ENCODE measurements at places on chromosomes 2 and 18.

DNA sequence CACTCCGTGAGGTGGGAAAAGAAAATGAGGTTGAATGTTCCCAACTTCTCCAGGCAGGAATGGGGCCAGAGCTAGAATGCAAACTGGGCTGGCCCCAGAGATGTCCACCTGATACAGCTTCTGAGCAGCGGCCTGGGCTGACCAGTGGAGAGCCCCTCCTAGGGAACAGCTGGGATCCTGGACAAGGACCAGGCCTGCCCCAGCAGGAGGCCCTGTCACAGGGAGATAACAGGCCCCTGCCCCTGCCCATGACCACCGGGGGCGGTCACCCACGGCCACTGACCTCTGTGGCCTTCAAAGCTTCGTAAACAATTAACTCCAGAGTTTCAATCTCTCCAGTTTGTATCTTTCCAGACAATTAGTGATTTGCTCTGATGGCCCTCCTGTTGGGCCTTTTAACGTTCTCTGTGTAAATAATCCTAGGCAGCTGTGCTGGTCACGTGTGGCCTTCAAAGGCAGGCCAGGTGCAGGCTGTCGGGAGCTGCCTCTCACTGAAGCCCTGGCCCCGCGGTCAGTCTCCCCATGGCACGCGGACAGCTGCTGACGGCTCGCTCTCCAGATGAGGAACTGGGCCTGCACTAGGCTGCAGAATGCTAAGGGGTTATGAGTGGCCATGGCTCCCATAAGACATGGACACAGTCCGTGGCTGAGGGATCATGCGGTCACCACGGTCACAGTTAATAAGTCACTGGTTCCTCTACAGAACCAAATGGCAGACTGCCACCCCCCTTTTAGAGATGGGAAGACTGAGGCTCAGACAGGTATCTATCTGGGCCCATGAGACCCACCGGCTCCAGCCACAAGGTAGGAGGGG is 9.2 kb downstream of the HS6ST1 start:
- DNase-seq, result no peak

DNA sequence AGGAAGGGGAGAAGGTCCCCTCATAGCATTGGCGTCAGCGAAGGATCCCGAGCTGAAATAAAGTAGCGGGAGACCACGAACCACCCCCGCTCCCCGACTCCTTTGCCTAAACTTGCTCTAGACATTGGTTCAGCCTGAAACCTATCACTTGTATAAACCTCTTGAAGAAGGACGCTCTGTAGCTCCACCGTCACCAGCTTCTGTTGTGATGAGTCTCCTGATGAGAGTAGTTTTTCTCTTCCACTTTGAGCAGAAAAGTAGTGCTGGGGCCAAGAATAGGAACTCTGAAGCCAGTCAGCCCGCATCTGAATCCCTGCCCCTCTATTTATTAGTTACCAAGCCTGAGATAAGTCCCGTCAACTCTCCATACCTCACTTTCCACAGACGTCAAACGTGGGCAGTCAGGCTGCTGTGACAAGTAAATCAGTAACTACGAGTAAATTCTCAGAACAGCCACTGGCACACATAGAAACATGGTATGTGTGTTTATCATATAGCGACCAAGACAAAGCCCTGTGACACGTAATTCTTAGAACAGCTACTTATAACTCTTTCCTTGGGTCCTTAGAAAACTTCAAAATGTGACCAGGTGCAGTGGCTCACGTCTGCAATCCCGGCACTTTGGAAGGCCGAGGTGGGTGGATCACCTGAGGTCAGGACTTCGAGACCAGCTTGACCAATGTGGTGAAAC is 61.7 kb downstream of the CD226 start:
- DNase-seq, result no peak

DNA sequence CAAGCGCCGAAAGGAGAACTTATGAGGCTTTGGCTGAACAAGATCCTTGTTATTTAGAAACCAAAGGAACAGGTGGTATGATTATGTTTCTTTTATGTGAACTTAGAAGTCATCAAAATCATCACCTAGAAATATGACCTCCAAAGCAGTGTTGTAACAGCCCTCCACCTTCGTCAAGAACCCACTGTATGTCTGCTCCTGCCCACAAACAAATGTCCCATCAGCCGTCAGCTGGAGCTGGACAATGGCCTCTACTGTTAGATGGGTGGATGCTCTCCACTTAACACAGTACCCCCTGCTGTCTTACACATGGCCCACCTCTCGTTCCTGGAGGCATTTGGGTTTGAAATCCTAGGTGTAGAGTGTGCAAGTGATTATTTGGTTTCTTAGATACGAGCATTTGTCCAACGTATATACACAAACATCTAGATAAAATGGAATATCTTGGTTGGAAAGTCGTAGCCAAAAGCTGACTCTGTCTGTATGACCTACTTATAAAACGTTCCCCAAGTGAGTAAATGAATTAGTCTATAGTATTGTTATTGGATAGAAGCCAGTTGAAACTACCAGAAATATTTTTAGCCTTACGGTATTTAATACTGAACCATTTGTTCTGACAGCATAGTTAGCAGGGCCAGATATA is 113.0 kb downstream of the CRIM1 start:
- no peak for DNase-seq

- DNase-seq, result no peak
Measured at GRCh38 chr2:236307641-236308040, 43.4 kb upstream of the ASB18 start.

- DNase-seq, result peak; percentile 65
Measured at GRCh38 chr2:118046634-118047210, 32.9 kb upstream of the CCDC93 start.

- no peak for DNase-seq
Measured at GRCh38 chr18:37138456-37138855, 309.5 kb downstream of the KIAA1328 start.

GRCh38 chr2:205776139-205776538 is 93.8 kb downstream of the NRP2 start:
- peak; percentile 44 for DNase-seq

Measured in MM.1S (cell line).